Activated CD4-positive, alpha-beta T cell treated with anti-CD3 and anti-CD28 coated beads for 4 hours (primary cell): ENCODE measurements at places on chromosomes 3 and 15.

GRCh38 chr3:5798809-5799208 is 611.3 kb downstream of the EDEM1 start:
- no peak for DNase-seq

GRCh38 chr15:99115300-99116215 is 10.7 kb downstream of the SYNM start:
- DNase-seq, result no peak

DNA sequence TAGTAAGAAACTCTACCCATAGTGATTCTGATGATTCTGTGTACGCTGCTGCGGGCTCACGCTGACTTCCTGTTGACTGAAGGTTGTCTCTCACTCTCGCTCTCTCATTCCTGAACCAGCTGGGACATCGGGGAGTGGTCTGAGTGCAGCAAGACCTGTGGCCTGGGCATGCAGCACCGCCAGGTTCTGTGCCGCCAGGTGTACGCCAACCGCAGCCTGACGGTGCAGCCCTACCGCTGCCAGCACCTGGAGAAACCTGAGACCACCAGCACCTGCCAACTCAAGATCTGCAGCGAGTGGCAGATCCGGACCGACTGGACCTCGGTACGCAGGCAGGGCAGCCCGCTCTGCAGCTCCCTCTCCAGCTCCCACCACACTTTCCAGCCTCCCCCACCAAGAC is 63.6 kb upstream of the NR2E3 start:
- no peak for DNase-seq

- DNase-seq, result peak; percentile 46
Observed at GRCh38 chr3:196192036-196192523, 19.1 kb downstream of the ZDHHC19 start.

DNA sequence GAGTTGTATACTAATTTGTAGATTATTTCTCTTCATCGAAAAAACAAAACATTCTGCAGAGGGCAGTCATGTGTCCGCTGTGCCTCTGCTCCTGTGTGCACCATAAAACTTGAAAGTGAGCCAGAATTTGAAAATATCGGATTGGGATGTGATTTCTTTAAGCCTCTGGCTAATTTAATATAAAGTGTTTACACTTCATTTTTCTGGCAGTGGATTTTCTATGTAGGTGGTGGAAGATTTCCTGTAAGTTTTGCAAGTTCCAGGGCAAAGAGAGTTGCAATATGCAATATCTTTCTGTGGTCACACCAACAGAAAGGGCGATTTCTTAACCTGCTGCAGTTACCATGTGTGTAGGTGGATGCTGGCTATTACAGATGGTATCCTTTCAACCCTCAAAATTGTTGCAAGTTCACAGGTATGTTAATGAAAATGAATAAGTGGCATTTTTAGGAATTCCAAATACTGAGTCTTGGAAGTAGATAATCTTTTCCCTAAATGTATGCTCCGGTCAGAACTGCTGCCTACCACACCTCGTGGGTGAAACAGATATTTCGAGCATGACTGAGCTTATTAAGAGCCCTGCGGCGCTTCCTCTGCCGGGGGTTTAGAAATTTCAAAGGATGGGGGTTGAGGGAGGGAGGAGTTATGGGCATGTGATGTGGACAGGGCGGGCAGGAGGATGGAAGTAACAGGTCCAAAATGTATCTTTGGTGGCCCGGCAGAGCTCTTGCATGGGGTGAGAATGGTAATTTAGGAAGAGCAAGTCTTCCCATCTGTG is 134.0 kb downstream of the PGPEP1L start:
- no peak for DNase-seq

- DNase-seq, result no peak
Observed at GRCh38 chr3:102916532-102916931, 481.7 kb downstream of the ZPLD1 start.

- no peak for DNase-seq
Observed at GRCh38 chr3:193086681-193087080, 154.3 kb upstream of the PLAAT1 start.

GRCh38 chr3:22244761-22245521 is 493.9 kb upstream of the ZNF385D start:
- DNase-seq, result no peak

DNA sequence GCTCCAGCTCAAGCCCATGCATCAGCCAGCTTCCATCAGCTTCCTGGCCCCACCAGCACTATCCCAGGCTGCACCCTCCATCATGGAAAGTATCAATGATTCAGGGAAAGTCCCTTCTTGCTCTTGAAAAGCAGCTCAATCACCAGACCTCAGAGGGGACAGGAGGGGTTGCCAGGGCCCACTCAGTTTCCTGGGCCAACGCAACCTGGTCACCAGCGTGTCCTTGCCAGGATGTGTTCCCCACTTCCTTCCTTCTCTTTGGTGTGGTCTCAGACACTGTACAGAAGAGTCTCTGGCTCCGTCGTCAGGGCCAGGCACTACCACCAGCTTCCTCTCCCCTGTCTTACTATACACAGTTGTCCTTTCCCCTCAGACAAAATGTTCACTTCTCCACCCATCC is 3.0 kb downstream of the HDC start:
- DNase-seq, result peak; percentile 58

GRCh38 chr3:175606650-175607318 is 747.6 kb downstream of the NAALADL2 start:
- no peak for DNase-seq

GRCh38 chr15:97013491-97013890 is 683.0 kb downstream of the NR2F2 start:
- DNase-seq, result no peak

- no peak for DNase-seq
Observed at GRCh38 chr15:82743810-82744209, 34.1 kb upstream of the AP3B2 start.

GRCh38 chr3:46187876-46188275 is 20.2 kb downstream of the CCR1 start:
- DNase-seq, result no peak

- DNase-seq, result no peak
Observed at GRCh38 chr3:55417211-55417610, 69.9 kb downstream of the WNT5A start.

DNA sequence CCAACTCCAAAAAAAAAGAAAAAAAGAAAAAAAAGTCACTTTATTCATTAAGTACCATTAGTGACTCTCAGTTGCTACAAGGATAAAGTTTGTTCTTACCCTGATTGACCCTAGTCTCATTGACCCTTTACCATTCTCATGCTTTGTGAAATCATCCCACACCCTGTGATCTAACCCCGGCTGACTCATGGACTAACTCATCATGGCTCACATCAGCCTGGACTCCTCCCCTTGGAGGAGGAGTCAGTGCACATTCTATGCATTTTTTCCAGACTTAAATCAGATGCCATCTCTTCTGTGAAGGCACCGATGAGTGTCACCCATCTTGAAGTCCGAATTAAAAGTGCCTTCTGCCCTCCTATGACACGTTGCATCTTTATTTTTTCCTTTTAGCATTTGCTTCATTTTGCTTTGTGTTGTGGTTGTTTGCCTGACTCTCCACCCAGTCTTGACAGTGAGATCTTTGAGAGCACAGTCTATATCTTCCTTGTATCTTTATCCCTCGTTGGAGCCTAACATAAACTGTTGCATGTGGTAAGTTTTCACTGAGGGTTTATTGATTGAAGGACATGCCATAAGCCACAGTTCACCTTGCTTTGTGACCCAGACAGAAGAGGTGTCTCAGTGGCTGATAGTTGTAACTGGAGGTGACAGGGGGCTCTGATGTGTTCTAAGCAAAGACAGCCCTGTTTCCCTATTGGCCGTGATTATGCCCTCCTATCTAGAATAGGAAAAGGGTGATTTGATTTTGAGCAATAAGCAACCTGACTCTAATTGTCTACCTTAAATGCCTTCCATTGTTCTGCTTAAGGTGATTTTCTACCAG is 72.1 kb downstream of the IL1RAP start:
- DNase-seq, result peak; percentile 49

GRCh38 chr15:39084674-39085530 is 496.0 kb upstream of the THBS1 start:
- no peak for DNase-seq

GRCh38 chr3:45559560-45560118 is 34.9 kb upstream of the LIMD1 start:
- DNase-seq, result no peak

GRCh38 chr15:75809986-75810750 is 33.1 kb upstream of the UBE2Q2 start:
- no peak for DNase-seq

DNA sequence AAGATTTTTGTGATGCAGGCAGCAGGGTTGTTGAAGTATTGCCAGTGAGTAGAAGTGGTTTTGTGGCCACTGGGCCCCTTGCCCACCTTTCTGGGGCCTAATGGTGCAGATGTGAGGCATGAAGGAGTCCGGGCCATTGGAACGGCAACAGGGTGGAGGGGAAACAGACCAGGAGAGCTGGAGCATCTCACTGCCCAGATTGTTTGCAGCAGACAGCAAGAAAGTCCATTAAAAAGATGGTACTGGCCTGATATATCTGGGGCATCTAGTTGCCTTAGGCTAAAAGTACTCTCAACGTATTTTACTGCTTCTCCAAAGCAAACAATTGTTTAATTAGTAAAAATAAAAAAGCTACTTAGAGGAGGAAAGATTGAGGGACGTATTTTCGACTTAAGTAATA is 298.4 kb downstream of the SATB1 start:
- no peak for DNase-seq

- peak; percentile 9 for DNase-seq
Observed at GRCh38 chr3:48429960-48430707, at the start of gene PLXNB1. Gene PLXNB1 (minus strand): TSS chr3:48430086. CDS start chr3:48424611, 5,475 bp downstream.

DNA sequence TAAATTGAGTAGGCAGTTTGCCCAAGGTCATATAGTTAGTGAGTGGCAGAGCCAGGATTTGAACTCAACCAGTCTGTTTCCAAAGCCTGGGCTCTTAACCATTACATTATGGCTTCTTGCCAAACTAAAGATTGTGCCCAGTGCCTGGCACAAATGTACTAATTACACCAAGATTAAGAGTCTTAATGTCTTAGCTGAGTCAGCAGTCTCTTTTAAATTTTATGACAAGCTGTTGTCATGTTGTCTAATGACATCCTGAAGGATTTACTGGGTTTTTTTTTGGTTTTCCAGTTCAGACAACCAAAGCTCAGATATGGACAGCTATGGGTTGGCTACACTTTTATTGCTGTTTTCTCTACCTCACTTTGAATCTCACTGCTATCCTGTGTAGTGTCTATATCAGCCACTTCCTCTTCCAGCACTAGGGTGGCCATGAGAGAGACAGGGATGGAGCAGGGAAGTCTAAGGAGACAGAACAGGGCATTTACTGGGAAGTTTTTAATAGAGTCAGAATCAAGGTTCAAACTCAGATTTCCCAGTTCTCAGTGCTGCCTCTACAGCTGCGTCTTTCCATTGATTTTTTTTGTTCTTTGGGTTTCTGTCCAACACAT is 10.5 kb downstream of the FBXL2 start:
- no peak for DNase-seq

DNA sequence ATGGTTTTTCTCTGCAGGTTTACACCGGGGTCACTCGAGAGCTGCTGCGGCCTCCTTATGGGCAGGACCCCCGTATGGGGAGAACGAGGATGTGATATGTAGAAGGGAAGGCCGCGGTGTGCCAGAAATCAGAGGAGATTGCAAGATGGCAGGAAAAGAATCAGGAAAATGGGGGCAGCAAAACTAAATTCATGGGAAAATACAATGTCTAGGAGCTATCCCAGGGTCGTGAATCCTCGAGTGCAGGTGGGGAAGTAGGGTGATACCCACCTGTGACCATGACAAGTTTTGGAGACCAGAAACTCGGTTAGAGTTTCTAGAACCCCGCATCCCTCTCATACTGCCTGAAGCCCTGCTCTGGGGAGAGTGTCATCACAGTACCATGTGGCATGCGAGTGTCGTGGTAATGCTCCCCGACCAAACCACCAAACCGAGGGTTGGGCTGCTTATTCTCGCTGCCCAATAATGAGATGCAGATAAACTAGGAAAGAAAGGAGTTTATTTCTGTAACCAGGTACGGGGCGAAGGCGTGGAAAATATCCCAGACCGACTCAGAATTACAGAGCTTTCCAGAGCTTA is 781 bp downstream of the TRNT1 start:
- peak; percentile 33 for DNase-seq

DNA sequence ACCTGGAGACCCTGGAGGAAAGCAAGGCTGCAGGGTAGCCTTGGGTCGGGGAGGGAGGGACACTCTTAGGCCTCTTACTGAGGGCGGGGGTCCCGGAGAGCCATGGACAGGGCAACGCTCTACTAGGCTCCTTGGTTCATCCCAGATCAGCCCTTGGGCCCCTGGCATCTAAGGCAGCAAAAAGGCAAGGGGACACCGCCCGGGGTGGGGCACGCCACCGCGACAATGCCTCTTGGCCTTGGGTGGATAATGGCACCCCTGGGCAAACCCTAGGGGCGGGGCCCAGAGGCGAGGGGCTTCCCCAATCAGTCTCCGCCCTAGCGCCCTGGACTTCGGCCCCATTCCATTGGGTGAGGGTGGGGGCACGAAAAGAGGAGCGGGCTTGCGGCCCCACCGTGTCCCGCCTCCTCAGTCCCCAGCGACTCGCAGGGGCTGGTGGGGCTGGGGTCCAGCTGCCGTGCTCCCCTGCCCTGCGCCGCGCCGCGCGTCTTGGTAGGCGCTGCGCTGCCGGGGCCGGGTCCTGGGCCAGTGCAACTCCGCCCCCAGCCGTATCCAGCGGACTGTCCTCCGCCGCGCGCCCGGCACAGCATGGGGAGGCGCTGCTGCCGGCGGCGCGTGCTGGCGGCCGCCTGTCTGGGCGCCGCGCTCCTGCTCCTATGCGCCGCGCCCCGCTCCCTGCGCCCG is at the start of gene CHST13:
TSS of gene CHST13 (plus strand) at position 411 of the 684 bp plus-strand sequence. CDS start at position 589, 178 bp downstream.
- no peak for DNase-seq

GRCh38 chr3:140247775-140248174 is 312.8 kb downstream of the CLSTN2 start:
- DNase-seq, result no peak

DNA sequence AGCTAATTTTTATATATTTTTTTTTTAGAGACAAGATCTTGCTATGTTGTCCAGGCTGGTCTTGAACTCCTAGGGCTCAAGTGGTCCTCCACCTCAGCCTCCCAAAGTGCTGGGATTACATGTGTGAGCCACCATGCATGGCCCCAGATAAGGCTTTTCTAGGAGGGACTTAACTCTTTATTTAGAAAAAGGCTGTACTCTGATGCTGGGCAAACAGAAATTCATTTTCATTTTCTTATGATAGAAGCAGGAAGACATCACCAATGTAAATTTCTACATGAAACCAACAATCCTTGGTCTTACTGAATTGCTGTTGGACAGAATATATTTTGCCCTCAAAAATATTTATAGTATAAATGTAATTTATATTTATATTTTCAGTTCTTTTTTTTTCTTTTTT is 9.6 kb downstream of the NIPA1 start:
- DNase-seq, result no peak

GRCh38 chr3:66336333-66336766 is 115.5 kb downstream of the SLC25A26 start:
- DNase-seq, result no peak
